ENCODE measurements at places on chromosomes 13 and 19. TPM values are rescaled to one million over a fixed set of nuclear protein-coding genes. Genes with fewer than 3 reads are reported as not detected.

DNA sequence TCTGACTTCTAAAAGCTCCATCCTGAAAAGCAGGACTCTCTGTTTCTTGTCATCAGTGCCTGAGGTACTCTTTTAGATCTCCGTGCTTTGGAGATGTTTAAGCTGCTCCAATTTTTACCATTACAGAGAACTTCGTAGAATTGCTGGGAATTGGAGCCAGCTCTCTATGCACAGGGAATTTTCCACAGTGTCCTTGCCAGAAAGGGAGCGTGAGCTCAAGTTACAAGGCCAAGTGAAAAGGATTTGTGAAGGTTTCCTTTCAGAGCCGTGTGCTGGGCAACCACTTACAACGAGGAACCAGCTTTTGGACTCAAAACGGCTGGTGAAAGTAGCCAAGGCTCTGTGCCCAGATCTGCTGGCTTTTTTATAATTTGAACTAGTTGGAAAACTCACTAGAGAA is 82.6 kb downstream of the NUFIP1 start:
- DNase-seq = peak; percentile 26

- DNase-seq = no peak
Measured at GRCh38 chr13:86862137-86862536, 809.0 kb upstream of the SLITRK5 start.

GRCh38 chr19:34232566-34233481 is 21.5 kb upstream of the GARRE1 start:
- DNase-seq = no peak

DNA sequence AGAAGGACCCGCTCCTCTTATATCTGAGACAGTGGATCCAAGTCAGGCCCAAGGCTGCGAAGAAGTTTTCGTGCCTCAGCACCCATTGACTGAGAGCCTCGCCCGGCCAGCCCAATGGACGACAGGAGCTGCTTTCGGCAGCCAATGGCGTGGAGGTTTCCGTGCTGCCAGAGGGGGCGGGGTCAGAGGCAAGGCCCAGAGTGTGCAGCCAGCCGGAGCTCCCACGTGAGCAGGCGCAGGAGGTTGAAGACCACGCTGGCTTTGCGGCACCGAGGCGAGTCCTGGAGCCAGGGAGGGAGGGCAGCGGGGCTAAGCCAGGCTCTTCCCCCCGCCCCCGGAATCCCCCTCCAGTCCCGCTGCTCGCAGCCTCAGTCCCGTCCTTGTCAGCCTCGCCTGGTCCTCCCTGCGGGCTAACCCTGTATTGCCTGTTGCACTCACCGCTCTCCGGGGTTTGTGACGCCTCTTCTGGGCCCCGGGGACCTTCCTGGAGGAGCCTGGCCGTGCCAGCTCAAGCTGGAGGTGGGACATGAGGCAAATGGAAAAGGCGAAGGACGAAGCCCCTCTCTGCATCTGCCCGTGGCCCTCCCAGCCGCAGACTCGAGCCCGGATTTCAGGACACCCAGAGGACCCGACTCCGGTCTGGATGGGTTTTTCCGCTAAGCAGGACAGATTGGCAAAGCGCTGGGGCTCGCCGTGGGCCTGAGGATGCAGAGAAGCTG is 1.5 kb downstream of the IFNL4 start:
- peak; percentile 50 for DNase-seq

DNA sequence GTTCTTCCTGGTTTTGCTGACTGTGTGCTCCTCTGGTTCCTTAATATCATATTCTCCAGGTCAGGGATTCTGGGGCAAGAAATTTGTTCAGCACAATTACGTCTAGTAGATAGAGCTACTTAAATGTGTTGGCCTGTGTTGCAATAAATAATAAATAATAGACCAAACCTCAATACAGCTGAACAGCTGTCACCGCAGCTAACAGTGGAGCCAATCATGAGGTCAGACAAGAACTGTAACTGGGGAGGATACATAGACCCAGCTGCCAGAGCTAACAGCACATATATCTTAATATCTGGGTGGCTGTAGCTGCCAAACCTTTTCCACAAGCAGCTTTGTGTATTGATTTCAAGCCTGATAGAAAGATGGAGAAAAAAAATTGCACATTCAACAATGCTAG is 1596.3 kb upstream of the PCDH20 start:
- no peak for DNase-seq

The ZNF493 gene
- 33.4 TPM for total RNA-seq

The CEACAM3 gene
- 4.5 TPM for total RNA-seq

The FBXL3 gene
- 56.0 TPM for total RNA-seq

Data from mucosa of descending colon (tissue), 3 donors.